MM.1S (cell line): ENCODE measurements at places on chromosomes 2 and 18.

DNA sequence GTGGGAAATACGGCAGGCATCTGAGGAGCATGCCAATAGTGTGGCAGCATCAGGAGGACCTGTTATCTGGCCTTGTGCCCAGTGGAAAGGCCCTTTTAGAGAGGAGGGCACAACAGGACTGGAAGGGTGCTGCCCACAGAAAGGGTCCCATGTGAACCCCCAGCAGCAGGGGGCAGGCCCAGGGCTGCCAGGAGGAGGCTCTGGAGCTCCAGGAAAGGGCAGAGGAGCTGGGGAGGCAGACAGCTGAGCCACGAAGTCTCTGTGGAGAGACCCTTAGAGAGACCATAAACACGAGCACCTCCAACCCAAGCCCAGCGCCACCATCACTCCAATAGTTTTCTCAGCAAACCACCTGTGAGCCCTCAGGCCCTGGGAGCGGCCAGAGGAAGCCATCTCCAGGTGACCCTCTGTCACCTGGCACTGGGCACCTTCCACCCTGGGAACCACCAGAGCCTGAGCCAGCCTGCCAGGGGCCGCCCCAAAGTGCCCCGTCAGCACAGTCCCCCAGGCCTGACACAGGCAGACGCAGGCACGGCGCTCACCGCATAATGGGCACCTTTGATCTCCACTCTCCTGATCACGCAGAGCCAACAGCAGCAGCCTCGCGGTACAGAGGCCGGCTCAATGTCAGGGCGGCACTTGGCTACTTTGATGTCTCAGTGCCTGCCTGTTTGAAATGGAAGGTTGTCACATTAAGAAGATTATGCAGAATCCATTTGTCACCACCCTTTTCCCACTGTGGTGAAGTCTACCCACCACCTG is 162.5 kb upstream of the RAB6C start:
- no peak overlapping the region for H3K4me3 ChIP-seq
- no peaks in the 10 kb centered on the region for H3K27me3 ChIP-seq
- no peaks in the 10 kb centered on the region for H3K36me3 ChIP-seq
- no peaks in the 10 kb centered on the region for H3K4me1 ChIP-seq

- DNase-seq: no peak
- no peak overlapping the region for H3K27ac ChIP-seq
- H3K36me3 ChIP-seq: no peaks in the 10 kb centered on the region
- no peaks in the 10 kb centered on the region for H3K4me1 ChIP-seq
- no peak overlapping the region for H3K4me3 ChIP-seq
Measured at GRCh38 chr2:67485431-67485830, 88.3 kb downstream of the ETAA1 start.

DNA sequence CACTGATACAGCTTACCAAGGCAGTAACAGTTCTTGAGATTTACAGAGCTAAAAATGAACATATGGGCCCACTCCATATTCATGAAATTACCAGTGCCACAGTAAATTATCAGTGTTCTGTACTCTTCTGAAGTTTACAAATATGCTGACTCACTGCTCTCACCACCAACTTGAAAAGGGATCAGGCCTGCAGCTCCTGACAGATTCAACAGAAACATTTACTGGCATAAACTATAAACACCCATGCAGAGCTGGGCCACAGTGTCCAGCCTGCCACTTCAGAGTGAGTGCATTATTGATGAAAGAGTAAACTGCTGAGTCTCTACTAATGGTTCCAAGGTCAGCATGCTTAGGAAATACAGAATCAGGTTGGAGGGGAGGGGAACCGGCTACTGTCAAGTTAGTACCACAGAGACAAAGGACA is 83.1 kb downstream of the FARSB start:
- peaks cover 29% of the 10 kb centered on the region for H3K4me1 ChIP-seq
- peak overlapping the region; percentile 67 for H3K27ac ChIP-seq
- H3K36me3 ChIP-seq: peaks cover 6% of the 10 kb centered on the region
- H3K4me3 ChIP-seq: no peak overlapping the region

DNA sequence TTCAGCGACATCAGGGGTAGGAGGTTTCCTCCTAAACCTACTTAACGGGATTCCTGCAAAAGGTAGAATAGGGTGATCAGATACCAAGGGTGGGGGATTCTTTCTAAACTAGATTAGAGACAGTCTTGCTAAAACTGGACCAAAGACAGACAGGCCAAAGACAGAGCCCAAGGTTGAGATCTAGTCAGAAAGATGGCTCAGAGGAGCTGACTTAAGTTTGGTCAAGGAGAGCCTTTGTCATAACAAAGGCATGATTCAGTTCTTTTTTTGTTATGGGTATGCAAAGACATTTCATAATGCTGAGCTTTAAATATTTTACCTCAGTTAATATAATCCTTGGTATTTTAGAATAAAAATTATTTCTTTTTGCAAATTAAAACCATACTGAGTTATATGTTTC is 17.8 kb upstream of the GPR75 start:
- no peak overlapping the region for H3K4me3 ChIP-seq
- no peak overlapping the region for H3K27ac ChIP-seq
- H3K4me1 ChIP-seq: no peaks in the 10 kb centered on the region
- no peak for DNase-seq

DNA sequence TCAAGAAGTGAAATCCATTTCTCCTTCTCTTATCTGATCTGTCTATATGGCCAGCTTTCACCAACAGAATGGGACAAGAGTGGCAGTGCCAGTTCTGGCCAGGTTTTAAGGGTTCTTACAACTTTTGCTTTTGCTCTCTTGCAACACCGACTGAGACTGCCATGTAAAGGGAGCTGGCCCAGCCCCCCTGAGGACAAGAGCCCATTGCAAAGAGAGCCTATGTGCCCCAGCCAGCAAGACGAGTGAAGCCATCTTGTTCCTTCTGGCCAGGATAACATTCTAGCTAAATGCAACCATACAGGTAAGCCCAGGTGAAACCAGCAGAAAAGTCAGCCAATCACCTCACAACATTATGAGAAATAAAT is 101.0 kb upstream of the RND3 start:
- no peak overlapping the region for H3K4me3 ChIP-seq
- no peaks in the 10 kb centered on the region for H3K36me3 ChIP-seq
- H3K27ac ChIP-seq: no peak overlapping the region
- no peaks in the 10 kb centered on the region for H3K27me3 ChIP-seq
- DNase-seq: no peak
- H3K4me1 ChIP-seq: no peaks in the 10 kb centered on the region

DNA sequence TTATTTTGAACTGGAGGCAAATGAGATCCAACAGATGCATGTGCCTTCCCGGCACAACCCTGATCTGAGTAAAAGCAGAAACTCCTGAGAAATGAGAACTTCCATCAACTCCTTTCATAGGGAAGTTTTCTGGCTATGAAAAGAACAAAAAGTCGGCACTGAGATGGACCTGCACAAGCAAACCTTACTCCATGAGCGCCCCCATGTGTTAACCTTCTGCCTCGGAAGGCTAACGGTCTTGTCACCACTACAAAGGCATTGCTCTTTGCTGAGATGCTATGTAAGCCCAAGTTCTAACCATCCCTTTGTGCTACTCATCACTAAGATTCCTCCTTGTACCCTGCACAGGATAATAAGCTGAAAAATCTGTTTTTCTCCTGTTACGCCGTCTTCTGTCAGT is 57.3 kb upstream of the SULT1C3 start:
- H3K4me3 ChIP-seq: no peak overlapping the region
- no peaks in the 10 kb centered on the region for H3K4me1 ChIP-seq
- no peaks in the 10 kb centered on the region for H3K27me3 ChIP-seq
- H3K36me3 ChIP-seq: no peaks in the 10 kb centered on the region
- H3K27ac ChIP-seq: no peak overlapping the region
- peak; percentile 27 for DNase-seq

- H3K27ac ChIP-seq: peak overlapping the region; percentile 86
- H3K4me3 ChIP-seq: peak overlapping the region; percentile 73
- peak; percentile 51 for DNase-seq
- no peaks in the 10 kb centered on the region for H3K27me3 ChIP-seq
Measured at GRCh38 chr2:226792155-226792881, 7.3 kb downstream of the IRS1 start.

- H3K36me3 ChIP-seq: no peaks in the 10 kb centered on the region
- no peak for DNase-seq
- H3K4me1 ChIP-seq: no peaks in the 10 kb centered on the region
- no peaks in the 10 kb centered on the region for H3K27me3 ChIP-seq
- H3K4me3 ChIP-seq: no peak overlapping the region
Measured at GRCh38 chr2:58921676-58922075, 680.6 kb upstream of the FANCL start.

DNA sequence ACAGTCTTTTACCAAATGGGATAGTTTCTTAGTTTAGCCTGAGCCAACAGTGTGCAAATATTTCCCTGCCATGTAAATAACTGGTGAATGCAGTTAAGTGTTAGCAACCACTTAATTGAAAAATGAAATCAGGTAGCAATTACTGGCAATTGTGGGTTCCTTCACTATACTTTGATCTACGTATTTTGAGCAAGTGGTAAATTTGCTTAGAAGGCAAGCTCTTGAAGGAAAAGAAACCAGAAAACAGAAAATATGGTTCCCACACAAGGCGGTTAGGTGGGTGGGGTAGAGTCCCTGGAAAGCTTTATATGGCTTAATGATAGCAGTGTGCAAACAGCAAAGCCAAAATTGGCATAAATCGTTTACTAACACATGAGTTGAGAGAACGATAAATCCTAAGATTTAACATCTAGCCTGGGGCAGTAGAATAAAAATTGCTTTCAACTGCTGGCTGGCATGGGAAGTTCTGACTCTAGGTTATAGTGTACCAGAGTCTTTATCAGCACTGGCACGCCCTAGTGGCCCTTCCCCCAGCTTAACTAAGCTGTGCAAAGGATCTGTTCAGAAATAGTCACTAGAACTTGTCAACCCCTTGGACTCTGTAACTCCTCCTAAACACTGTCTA is 17.0 kb downstream of the SLC9A2 start:
- no peak overlapping the region for H3K4me3 ChIP-seq
- no peak for DNase-seq
- H3K27ac ChIP-seq: no peak overlapping the region
- H3K36me3 ChIP-seq: no peaks in the 10 kb centered on the region
- no peaks in the 10 kb centered on the region for H3K4me1 ChIP-seq
- no peaks in the 10 kb centered on the region for H3K27me3 ChIP-seq

DNA sequence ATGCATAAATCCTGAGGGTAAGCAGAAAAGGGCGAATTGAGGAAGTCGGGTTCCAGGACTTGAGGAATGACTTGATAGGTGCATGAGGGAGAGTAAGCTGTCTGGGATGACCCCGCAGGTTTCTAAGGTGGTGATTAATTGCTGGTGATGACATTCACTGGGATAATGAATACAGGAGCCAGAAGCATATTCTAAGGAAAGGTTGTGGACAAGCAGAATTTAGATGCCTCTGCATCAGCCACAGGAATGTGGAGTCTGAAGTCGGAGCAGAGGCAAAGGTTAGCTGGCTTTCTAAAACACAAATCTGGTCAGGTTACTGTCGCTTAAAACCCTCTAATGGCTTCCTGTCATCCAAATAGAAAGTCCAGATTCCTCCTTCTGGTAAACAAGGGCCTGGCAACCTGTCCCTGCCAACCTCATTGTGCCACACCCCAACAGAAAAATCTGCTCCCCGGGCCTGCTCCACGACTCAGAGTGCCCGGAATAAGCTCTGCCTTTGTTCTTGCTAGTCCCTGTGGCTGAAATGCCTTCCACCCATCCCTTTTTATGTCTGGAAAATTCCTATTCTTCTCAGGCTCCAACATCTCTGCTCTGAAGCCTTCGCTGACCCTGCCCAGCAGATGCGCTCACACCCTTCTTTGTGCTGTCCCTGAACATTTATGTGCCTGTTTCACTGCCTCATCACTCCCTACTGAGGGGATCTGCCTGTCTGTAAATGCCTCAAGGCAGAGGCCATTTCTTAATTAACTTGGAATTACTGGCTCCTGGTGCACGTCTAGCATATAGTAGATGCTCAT is 11.3 kb upstream of the TMEM214 start:
- H3K36me3 ChIP-seq: no peaks in the 10 kb centered on the region
- DNase-seq: no peak
- no peaks in the 10 kb centered on the region for H3K4me1 ChIP-seq
- H3K27me3 ChIP-seq: no peaks in the 10 kb centered on the region

GRCh38 chr2:41914936-41915335 is 132.9 kb upstream of the PKDCC start:
- no peak overlapping the region for H3K27ac ChIP-seq
- no peaks in the 10 kb centered on the region for H3K4me1 ChIP-seq
- no peaks in the 10 kb centered on the region for H3K36me3 ChIP-seq
- no peak overlapping the region for H3K4me3 ChIP-seq

GRCh38 chr18:7325126-7325430 is 94.2 kb downstream of the LRRC30 start:
- H3K36me3 ChIP-seq: no peaks in the 10 kb centered on the region
- no peaks in the 10 kb centered on the region for H3K4me1 ChIP-seq
- H3K27me3 ChIP-seq: no peaks in the 10 kb centered on the region
- H3K27ac ChIP-seq: no peak overlapping the region
- no peak overlapping the region for H3K4me3 ChIP-seq
